ENCODE measurements at places on chromosomes 1 and 21. TPM values are rescaled to one million over a fixed set of nuclear protein-coding genes. Genes with fewer than 3 reads are reported as not detected.

Gene AXDND1
- not detected for total RNA-seq

Gene CFHR1
- not detected for total RNA-seq

Gene PPM1J
- 1.3 TPM for total RNA-seq

Gene GPR157
- total RNA-seq, result 9.5 TPM

Gene FCRL2
- not detected for total RNA-seq

Gene GCSAML
- total RNA-seq, result not detected

Gene ADORA1
- 8.7 TPM for total RNA-seq

Gene KRTAP11-1
- total RNA-seq, result not detected

Gene INSRR
- not detected for total RNA-seq

Gene SHC1
- total RNA-seq, result 255 TPM

Gene FALEC
- 1.3 TPM for total RNA-seq

Gene GPR153
- total RNA-seq, result 5.2 TPM

Gene TIPRL
- 45.3 TPM for total RNA-seq

Gene FPGT
- total RNA-seq, result 18.1 TPM

Gene OR2T8
- not detected for total RNA-seq

Gene VN1R5
- total RNA-seq, result not detected

Gene S100B
- total RNA-seq, result not detected

Gene CFH
- total RNA-seq, result 28.3 TPM

Gene ZNF593
- 20.3 TPM for total RNA-seq

Gene KRTAP7-1
- total RNA-seq, result not detected

Gene LINGO4
- total RNA-seq, result not detected

Gene AMY2A
- total RNA-seq, result not detected

Gene UTS2
- total RNA-seq, result not detected

Gene NTRK1
- not detected for total RNA-seq

Gene AMY1B
- total RNA-seq, result not detected

Gene GUCA2A
- total RNA-seq, result not detected

Gene GJA4
- not detected for total RNA-seq

Gene AIRE
- not detected for total RNA-seq

Gene FAM163A
- under 0.01 TPM for total RNA-seq

Gene CCDC24
- total RNA-seq, result 3.5 TPM

Gene SDHB
- 129 TPM for total RNA-seq

Gene CTH
- 4.7 TPM for total RNA-seq

Gene GUCA2B
- total RNA-seq, result not detected

Gene KCNC4
- 0.64 TPM for total RNA-seq

Gene DDX20
- total RNA-seq, result 17.1 TPM

Gene LEMD1
- total RNA-seq, result not detected

Gene TRABD2B
- not detected for total RNA-seq

Gene P3R3URF
- total RNA-seq, result not detected

Gene ADAMTSL4
- total RNA-seq, result 2.9 TPM

Gene CRYAA
- total RNA-seq, result not detected

Gene GPA33
- total RNA-seq, result not detected

Gene NR5A2
- not detected for total RNA-seq

Gene SOX13
- total RNA-seq, result 11.6 TPM

Gene GNAT2
- 0.43 TPM for total RNA-seq

Gene UBL4B
- total RNA-seq, result not detected

Data from fibroblast of villous mesenchyme (primary cell).